ENCODE measurements at places on chromosomes 7 and 10.

DNA sequence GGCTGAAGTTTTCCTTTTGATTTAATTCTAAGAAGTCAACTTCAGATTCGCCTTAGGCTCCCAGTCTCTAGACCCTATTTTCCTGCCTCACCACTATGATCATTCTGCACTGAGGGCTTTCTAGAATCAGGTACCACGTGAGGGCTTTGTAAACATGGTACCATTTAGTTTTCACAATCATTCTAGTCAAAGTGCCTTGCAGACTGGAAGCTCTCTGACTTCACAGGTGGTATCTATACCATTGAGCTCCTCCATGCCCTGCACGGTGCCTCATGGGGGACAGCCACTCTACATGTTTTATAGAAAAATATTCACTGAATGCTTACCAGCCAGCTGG lies 106.5 kb downstream of the ABLIM1 start:
- DNase-seq = no peak

DNA sequence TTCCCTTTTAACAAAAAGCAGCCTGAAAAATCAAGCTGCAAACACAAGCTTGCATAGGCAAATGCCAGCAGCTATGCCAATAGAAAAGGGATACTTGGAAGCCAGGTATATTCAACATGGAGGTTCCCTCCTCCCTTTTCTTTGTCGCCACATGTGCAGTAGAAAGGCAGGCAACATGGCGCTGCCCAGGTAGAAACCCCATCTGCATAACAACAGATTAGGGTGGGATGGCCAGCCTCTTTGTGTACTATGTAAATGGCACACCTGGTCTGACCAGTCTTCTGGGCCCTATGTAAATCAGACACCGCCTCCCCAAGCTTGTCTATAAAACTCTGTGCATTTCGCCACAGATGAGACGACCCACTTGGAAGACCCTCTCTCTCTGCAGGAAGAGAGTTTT lies 58.1 kb downstream of the CCDC3 start:
- DNase-seq = no peak

DNA sequence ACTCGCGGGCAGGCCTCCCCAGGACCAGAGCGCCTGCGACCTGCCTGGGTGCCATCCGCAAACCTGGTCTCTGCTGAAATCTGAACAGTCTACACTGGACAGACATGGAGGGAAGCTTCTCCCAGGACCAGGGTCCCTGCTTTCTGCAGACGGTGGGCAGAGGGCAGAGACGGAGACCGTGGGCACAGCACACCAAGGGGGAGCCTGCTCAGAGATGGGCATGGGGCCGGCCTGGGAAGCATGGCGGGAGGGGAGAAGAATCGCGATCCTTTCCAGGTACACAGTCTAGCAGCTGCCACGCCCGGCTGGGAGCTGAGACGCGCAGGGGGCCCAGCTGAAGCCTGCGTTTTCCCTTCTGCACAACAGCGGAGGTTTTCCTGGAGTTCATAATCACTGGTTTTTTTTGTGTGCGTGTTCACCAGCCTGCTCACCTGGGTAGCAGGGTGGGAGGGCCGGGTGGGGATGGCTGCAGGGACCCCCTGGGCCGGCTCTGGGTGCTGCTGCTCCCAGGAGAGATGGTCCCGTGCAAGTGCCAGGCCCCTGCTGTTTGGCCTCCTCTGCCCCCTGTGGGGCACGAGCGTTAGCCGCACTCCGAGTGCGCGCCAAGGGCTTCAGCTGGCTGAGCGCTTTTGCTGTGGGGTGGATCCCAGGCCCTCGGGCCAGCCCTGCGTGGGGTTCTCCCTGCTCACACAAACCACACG lies 448.8 kb downstream of the DNAJB6 start:
- no peak for DNase-seq

DNA sequence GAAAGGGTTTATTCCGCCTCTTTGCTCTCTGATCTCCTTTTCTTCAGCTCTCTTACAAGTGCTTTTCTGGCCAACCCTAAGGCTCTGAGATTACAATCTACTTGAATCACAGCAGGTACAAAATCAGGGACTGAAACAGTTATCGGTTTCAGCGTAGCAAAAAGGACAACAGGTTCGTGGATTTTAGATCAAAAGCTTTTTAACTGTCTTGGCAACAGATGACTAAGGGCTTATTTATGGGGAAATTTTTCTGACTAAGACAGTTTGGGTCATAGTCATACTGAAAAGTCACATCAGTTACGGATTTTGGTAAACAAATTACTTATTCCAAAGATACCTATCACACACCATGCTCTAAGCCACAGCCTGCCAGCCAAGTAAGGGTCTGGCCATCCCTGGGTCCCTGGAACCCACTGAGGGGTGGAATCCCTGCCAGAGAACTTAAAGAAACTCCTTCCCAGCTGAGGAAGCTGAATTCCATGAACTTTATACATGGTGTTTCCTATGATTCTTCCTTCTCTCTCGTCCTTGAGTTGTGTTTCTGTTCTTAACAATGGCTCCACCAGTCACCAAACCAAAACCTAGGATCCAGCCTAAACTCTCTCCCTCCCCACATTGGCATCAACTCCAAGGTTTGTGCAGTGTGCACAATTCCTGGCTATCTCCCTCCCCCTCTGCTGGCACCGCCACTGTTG lies 169.3 kb downstream of the FAM107B start:
- no peak for DNase-seq

- DNase-seq = no peak
Measured at GRCh38 chr10:61708846-61709245, 46.1 kb downstream of the CABCOCO1 start.

DNA sequence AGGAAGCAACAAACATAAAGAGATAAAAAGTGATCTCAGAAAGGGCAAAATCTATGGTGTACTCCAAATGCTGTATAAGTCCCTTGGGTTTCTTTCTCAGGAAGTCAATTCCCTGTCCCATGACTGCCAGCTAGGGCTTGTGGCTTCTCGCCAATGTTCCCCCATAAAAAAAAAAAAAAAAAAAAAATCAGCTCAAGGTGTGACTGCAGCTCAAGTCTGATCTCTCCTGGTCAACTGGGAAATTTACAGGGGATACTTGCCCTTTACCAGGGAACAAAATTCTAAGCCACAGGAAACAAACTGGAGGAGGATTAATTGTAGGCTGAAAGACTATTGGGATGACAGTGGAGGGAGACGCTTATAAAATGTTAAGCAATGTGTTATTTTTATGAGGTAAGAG lies 76.0 kb downstream of the PCGF5 start:
- DNase-seq = no peak

DNA sequence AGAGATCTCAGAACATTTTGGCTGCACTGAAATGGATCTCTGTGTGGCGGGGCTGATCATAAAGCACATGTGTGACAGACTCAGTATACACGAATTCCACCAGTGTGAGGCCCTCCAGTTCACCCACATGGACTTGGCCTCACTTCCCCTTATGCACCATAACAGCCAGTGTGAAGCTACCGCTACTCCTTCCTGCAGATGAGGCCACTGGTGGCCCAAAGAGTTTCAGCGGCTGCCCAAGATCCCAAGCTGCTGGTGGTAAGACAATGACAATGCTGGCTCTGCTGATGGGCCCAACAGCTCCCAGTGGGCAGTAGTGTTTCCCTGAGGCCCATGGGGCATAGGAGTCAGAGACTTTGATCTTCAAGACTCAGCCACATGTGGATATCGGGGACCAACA lies 21.0 kb upstream of the C10orf71 start:
- DNase-seq = no peak

GRCh38 chr7:35024298-35024697 lies 13.0 kb downstream of the DPY19L1 start:
- DNase-seq = no peak

GRCh38 chr7:85068799-85069198 lies 118.1 kb downstream of the SEMA3D start:
- no peak for DNase-seq

DNA sequence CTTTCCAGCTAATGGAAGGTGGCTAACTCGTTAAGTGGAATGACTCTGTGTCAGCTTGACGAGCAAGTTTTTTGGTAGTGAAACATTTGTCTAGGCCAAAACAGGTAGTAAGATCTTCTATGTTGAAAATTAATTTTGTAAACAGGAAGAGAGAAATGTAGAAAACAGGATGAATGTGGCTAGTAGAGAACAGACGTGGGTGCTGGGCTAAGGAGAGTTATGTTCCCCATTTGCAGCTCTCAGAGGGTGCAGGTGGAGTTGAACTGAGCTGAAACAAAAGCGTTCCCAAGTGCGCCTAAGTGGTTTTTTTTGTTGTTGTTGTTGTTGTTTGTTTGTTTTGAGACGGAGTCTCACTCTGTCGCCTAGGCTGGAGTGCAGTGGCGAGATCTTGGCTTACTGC lies 59.5 kb upstream of the SRPK2 start:
- DNase-seq = peak; percentile 7

- no peak for DNase-seq
Measured at GRCh38 chr10:8013006-8013405, 41.5 kb upstream of the GATA3 start.

- no peak for DNase-seq
Measured at GRCh38 chr10:110275128-110275729, 29.5 kb downstream of the SMNDC1 start.

- DNase-seq = no peak
Measured at GRCh38 chr7:33276325-33276724, 147.0 kb downstream of the BBS9 start.

DNA sequence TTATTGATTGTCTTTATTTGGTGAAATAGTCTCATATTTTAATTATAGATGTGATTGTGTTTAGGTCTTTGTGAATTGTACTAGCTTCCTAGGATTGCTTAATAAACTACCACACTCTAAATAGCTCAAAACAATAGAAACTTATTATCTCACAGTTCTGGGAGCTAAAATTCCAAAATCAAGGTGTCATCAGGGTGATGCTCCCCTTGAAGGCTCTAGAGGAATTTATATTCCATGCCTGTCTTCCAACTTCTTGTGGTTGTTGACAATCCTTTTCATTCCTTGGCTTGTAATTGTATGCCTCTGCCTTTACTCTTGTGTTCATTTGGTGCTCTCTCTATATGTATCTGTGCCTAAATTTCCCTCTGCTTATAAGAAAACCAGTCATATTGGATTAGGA lies 155.3 kb upstream of the AKR1E2 start:
- DNase-seq = no peak

DNA sequence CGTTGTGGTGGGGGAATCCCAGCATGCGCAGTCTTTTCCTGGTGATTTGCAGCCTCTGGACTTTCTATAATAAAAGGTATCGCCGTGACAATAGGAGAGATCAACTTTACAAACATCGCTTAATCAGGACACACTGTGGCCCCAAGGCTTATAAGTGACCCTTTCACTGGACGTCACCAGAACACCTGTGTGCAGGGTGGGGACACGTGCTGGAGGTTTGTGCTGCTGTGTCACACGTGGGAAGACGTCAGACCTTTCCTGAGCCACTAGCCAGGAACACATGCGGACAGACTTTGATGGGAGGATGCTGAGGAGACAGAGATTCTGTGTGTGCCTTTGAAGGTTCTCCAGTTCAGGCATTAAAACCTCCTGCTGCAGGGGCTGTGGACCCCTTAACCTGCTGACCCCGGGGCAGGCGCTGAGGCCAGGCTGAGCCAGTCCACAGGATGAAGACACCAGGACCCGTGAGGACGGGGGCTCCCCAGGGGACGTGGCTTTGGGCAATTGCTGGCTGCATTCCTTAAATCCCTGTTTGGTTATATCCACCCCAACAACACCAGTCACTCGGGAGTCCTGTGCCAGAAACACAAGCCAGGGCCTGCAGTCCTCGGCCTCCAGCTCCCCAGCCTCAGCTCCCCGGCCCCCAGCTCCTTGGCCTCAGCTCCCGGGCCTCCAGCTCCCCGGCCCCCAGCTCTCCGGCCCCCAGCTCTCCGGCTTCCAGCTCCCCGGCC lies 183.4 kb downstream of the PTPRN2 start:
- no peak for DNase-seq

GRCh38 chr10:113313048-113313602 lies 239.7 kb upstream of the HABP2 start:
- DNase-seq = no peak

GRCh38 chr7:34165466-34165865 lies 260.1 kb downstream of the BMPER start:
- no peak for DNase-seq

GRCh38 chr7:126223729-126224128 lies 1029.0 kb downstream of the GRM8 start:
- DNase-seq = no peak

GRCh38 chr10:106799776-106800175 lies 364.7 kb downstream of the SORCS1 start:
- no peak for DNase-seq

DNA sequence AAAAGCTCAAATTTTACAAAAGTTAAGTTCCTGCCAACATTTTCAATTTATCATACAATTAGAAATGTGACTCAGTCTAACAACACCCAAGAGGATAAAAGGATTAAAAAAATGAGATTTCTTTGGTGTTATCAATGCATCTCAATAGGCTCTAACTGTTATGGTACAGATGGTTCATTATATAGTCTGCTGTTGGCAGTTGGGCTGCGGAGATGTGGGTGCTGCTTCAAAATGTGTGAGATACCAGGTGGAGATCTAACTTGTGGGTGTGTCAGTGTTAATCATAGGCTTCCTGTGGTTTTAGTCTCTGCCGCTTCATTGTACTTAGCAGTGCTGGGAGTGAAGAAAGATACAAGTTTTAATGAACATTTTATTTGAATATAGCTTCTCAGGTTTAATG lies 231.2 kb downstream of the EXOC4 start:
- DNase-seq = no peak

GRCh38 chr10:44946205-44946604 lies 13.4 kb upstream of the RASSF4 start:
- no peak for DNase-seq

DNA sequence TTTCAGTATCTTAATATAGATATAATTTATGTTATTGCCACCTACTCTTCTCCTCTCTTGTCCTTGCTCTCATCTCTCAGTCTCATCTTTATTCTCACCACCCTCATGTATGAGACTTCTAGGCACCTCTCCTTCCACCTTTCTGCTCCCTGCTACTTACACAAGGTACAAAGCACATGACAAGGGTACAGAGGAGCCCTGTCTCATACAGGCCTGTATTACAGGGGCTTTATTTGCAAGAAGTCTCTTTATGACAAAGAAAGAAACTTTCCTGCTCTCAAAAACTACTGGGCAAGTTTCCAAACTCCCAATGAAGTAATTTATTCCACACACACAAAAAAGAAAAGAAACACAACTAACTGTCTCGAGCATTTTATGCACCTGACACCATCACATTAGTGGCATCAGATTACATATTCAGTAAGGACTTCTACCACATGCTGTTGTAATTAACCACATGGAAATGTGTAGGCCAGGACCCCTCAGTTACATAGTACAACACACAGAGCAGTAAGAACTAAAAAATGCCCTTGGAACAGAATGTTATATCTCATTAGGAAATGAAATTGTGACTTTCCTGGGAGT lies 253.1 kb downstream of the FZD1 start:
- no peak for DNase-seq

DNA sequence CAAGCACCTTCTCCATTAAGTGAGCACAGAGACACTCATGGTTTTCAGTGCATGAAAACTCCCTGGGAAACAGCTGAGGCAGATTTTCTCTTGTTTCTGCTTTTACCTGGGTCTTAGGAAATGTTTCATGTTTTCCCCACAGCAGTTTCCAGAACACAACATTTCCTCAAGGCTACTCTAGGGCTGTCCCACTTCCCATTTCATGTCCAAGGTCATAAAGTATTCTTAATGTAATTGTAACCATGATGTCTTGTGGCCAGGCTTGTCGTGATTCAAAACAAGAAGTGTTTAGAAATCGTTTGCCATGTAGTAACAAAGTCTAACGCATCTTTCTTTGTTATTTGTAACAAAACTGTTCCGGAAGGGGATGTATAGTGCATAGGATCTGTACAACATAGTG lies 83.8 kb upstream of the NRP1 start:
- no peak for DNase-seq
